ENCODE measurements at places on chromosomes 6 and 20.

- DNase-seq, result no peak
These were observed 11.2 kb downstream of the CCDC167 start for GRCh38 chr6:37488476-37488875.

GRCh38 chr20:23197836-23198235, 111.7 kb upstream of the CD93 start:
- DNase-seq, result no peak

DNA sequence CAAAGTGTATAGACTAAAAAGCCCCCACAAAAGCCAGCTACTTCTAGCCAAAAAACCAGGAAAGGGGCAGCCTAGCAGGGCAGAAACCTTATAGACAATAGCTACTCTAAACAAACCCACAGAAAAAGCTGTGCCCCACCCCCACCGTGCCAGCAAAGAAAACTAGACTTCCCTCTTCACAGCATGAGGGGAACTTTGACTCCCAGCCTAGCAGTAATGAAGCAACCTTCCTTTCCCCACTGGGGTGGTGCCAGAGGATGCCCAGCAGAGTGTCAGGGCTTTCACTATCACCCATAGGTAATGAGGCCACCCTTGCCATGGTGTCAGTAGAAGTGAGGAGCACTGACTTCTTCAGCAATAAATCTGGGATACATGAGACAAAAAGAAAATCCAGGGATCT, 99.0 kb upstream of the LGSN start:
- no peak for DNase-seq

DNA sequence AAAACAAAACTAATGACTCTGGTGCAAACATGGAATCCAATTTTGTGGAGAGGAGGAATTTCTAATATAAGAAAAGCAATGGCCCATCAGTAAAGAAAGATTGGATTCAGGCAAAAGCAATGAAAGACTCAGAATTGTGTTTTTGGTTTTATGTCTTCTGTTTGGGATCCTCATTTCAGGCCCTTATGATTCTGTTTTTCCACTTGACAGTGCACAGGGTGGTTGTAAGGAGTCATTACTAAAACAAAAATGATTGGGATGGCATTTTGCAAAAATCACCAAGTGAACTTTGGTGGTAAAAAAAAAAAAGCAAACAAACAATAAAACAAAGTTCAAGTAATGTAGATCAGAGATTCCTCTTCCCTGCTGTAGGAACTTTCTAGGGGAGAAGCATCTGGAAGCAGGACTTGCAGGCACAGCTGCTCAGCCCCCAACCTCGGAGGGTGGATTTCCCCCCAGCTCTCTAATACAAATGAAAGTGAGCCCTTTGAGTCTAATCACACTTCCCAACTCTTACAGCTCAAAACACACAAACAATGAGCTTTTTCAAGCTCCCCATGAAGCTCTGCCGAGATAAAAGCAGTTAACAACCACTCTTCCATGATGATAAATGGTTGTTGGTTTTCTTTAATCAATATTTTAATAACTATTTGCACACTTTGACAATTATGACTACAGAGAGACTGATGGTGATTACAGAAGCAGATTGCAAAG, 177.7 kb downstream of the ZDHHC14 start:
- no peak for DNase-seq

Data from H9 (cell line).